Stimulated activated CD4-positive, alpha-beta T cell treated with anti-CD3 and anti-CD28 coated beads, Interleukin-2, amount 100 ng/mL, for 48 hours (primary cell): ENCODE measurements at places on chromosomes 2 and 18.

DNA sequence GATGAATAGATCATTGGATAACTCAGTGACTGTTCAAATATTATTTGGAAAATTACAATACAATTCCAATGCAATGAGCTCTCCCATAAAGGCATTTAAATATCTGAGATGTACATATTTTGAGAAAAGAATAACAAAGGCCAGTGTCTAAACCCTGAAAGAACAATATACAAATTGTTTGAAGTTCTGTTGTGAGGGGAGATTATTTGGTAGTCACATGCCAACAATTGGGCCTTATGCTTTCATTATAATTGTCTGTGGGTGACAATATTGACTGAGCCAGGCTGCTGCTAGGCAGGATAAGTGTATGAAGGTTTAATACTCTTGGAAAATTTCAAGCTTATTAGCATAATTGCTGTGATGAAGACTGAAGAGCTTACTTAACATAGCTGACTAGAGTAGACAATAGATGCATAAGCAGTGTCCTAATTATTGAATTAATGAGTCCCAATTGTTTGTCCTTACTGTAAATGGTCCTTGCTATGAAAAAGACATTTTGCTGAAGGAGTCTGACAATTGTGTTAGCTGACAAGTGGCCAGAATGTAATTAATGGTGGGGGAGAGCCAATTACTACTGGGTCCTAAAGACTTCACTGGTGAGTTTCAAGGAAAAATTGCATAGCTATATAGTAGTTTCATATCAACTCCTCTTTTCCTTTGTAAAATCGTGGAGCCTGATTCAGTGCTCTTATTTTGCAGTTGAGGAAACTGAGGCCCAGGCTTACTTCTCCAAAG lies 5.0 kb upstream of the SMAD2 start:
- no peak for DNase-seq

DNA sequence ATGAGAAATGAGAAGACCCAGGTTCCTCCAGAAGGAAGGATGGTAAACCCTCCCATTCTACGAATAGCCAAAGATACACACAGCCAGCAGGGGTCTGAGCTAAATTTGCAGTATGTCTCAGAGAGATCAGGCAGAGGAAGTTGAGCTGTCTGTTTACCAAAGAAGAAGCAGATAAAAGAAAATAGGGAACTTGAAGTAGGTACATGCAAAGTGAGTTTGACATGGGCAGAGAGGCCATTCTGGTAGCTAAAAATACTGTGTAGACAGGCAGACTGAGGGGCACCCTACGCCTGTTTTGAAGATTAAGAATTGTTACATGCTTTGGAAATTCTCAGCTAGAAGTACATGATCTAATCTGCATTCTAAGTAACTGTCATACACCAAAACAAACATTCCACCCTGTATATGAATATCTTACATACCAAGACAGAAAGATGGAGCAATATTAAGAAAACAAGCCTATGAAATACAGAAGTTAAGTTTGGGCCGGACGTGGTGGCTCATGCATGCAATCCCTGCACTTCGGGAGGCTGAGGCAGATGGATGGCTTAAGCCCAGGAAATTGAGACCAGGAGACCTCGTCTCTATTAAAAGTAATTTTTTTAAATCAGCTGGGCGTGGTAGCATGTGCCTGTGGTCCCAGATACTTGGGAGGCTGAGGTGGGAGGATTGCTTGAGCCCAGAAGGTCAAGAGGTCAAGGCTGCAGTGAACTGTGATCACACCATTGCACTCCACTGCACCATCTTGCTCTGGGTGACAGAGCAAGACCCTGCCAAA lies 157.9 kb downstream of the ANKRD44 start:
- no peak for DNase-seq

GRCh38 chr2:178275600-178275999 lies 81.3 kb downstream of the OSBPL6 start:
- DNase-seq, result no peak

DNA sequence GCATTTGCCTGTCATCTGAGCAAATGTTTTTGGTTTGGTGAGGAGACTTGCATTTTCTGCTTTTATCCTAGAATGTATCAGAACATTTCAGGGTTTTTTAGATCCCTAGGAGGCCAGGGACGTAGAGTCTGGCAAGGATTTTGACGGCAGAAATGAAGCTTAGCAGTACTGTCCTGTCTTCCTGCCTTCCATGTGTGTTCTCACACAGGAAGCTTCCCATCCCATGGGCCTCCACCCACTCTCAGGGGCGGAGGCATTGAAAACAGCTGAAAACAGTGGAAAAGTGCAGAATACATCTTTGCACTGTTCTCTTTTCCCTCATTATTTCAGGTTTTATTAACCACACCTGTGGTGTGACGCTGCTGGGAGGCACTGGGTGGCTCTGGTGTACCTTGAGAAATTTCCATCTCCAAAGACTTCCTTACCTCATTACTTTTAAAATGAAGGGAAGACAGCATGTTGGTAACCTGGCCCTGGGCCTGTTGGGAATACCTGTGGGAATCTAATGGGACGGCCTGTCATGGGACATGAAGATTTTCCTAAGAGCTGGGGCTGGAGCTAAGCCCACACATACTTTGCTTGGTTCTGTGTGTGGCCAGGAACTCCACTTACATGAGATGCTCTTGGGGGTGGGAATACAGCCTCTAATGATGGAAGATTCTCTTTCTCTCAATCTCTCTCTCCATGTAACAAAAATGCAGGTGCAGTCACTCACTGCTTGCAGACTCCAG lies 20.5 kb downstream of the PCARE start:
- no peak for DNase-seq

GRCh38 chr2:5978131-5978751 lies 286.1 kb downstream of the SOX11 start:
- DNase-seq, result no peak

GRCh38 chr18:50816419-50817166 lies 3.2 kb downstream of the MRO start:
- DNase-seq, result no peak

GRCh38 chr2:85503851-85504777 lies 34.9 kb upstream of the MAT2A start:
- DNase-seq, result no peak

- DNase-seq, result no peak
These were observed 437.4 kb upstream of the POU3F3 start for GRCh38 chr2:104416339-104417000.

DNA sequence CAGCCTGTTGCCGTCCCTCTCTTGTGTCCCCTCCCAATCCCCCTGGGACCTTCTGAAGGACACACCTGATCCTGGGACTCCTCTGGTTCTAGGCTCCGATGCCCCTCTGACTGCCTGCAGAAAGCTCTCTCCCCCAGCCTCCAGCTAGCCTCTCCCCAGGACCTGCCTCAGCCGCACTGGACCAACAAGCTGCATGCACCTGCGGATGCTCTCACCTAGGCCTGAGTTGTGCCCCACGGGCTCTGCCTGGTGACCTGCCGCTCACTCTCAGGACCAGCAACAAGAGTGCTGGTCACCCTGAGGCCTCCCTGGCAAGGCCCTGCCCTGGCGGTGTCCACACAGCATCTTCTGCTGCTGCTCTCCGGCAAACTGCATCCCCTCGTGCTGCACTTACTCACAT lies 63.0 kb downstream of the EIPR1 start:
- DNase-seq, result no peak

GRCh38 chr18:9025091-9025838 lies 77.2 kb upstream of the NDUFV2 start:
- no peak for DNase-seq

DNA sequence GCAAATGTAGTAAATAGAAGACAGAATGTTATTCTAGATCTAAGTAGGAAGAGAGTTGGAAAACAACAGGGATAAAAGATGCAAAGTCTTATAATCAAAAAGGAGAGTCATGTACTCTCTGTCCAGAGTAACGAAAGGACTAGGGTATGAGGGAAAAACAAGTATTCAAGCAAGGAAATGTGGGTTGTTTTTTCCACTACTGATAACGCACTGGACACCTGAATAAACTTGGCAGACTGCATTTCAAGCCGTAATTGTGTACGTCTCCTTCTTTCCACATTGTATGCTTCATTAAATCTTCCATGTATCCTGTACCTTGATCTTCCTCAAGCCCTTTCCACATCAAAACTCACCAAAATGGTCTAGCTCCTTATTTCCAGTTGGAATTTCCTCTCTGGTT lies 420.6 kb downstream of the ZEB2 start:
- DNase-seq, result no peak

- no peak for DNase-seq
These were observed 187.5 kb upstream of the DTNA start for GRCh38 chr18:34522603-34523002.

GRCh38 chr2:171034315-171034714 lies 105.3 kb downstream of the GORASP2 start:
- no peak for DNase-seq

DNA sequence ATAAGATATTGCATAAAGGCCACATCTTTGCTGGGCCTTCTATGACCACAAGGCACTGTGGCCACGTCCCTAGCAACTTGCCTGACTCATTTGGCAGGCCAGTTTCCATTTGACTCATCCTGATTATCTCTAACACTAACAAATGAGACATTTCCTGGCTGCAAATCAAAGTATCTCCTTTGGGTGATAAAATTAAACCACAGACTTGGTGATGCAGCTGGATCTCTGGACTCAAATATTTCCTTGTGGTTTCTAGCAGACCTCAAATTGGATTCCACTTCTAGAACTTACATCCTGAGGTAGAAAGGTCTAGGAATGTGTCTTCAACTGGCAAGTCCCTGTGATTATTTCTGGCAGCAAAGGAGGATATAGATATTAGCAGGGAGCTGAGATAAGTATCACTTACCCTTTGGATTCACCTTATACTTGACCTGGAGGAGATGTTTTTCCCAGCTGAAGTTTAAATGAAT lies 167.9 kb upstream of the NXPH2 start:
- no peak for DNase-seq

DNA sequence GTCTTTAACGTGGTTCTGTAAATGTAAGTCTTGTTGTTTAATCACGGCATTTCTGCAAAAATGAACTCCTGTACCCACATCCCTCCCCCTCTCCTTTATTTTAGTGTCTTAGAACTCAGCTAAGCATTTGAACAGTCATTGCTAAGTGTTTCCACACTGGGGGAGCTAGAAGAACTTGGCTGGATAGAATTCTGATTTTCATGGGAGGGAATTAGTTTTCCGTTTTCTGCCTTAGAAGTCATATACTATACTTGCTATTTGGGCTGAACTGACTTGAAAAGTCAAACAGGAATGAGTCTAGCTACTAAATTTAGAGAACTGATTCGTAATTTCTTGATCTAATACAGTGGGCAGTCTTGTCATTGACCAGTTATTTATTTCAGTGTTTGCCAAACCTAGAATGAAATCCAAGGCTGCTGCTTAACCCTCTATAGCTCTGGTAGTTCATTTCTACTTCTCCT lies 61.1 kb downstream of the FMNL2 start:
- no peak for DNase-seq

- no peak for DNase-seq
These were observed 23.3 kb downstream of the SLC14A2 start for GRCh38 chr18:45638544-45638943.

DNA sequence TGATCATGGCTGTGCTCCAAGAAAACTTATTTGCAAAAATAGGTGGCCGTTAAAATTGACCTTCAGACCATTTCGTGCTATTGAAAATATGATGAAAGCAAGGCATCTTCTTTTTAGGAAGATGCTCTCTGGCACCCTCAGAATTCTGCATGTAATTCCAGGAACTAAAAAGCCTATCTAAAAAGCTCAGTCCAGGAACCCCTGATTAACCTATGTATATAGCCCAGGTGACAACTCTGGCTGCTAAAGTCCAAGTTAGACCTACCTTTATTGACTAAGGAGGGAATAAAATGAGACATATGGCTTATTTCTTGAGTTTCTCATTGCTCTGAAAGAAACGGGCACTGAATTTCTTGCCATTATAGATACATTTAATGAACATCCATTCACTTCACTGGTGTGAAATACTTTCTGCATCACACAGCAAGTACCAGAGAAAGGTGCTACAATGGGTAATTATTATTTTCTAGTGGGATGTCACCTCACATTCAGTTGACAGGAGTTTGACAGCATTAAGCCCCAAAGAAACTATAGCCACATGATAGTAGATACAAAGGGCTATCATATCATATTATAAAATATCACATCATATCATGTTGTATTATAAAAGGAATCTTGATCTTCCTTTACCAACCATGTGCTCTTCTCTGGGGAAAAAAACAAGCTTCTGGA lies 83.8 kb downstream of the EPHA4 start:
- no peak for DNase-seq

DNA sequence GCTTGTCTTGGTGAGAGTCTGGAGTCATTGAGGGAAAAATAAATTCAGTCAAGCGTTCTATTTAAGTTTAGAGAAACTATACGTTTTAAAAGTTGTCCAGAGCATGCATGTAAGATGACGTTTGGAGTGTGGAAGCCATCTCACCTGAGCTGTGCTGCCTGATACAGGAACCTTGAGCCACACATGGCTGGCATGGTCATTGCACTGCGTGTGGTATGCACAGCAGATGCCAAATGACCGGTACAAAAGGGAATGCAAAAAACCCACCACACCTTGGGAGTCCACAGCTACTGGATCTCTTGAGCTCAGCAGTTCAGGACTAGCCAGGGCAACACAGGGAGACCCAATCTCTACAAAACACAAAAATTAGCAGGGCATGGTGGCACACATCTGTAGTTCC lies 4.3 kb downstream of the MZT2B start:
- no peak for DNase-seq

DNA sequence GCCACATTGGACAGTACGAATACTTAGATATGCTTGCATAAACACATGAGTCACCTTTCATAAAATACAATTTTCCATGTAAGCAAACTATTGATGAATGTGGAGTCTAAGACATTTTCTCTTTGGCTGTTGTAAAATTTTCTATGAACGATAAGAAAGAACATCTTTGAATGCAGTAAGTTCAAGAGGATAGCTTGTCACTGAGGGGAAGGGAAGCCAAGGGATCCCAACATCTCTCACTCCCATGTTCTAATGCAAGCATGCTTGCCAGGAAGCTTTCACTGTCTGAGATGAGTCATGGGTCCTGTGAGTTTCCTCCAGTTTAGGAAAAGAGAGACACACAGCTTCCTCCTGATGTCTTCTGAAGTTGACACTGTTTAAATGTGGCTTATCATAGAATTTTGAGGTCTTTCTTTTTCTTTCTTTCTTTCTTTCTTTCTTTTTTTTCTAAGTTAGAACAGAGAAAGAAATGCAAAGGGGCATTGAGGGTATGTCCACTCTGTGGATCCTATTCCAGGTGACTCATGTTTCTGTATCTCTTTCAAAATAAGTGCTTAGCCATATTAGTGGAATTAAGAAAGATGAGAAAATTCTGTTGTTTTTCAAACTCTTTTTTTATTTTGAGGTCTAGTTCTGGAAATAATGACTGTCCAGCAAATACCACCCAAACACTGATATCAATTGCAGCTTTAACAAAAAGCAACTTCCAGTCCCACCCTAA lies 146.6 kb downstream of the RDH14 start:
- no peak for DNase-seq

GRCh38 chr18:47795434-47795814 lies 135.0 kb downstream of the SMAD2 start:
- no peak for DNase-seq

GRCh38 chr18:37639846-37640245 lies 74.2 kb upstream of the CELF4 start:
- DNase-seq, result no peak
